ENCODE measurements at places on chromosomes 3 and 15.

DNA sequence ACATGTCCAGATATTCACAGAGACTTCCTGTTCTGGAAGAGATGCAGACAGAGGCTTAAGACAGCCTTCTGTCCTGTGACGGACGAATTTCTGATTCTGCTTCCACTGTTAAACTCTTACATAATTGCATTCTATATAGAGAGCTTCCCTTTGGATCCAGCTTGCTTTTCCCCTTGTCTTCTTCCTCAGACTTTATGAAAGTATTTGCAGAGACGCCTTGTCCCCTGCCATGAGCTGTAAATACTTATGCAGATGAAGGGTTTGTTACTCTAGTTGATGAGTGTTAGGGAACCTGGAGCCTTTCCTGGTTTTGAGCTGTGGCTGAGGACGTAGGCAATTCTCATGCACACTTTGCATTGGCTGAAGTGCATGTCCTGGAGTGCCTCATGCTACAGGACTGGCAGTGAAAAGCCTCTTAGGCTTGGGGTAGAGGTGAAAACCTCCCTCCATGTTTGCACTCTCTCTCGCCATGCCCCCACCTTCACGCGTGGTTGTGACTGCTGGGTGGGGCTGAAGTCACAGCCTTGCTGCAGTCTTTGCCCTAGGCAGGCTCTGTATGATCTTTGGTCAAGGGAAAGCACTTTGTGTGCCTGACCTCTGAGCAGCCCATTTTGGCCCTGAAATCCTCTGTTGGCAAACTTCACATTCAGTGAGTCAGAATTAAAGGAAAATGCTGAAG, 286.6 kb downstream of the PTPRG start:
- no peak for DNase-seq

DNA sequence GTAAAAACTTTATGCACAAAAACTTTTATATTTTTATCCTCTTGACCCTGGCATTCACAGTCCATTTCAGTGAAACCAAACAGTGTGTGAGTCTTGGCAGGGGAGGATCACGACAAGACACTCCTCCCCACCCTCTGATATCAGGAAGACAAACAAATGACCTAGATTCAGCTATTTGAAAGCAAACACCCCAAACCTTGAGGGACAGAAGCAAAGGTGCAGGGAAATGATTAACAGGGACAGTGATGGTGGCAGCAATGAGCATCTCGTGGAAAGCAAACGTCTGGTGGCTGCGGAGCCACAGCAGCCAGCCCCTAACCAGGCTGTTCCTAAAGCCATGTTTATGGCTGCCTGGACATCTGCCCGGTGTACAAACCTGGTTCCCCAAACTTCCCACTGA, 52.1 kb downstream of the FSIP1 start:
- no peak for DNase-seq

GRCh38 chr15:69140306-69140705, 20.1 kb upstream of the GLCE start:
- no peak for DNase-seq

GRCh38 chr3:195542316-195542697, 818 bp downstream of the PPP1R2 start:
- no peak for DNase-seq

GRCh38 chr3:120780977-120781376, 38.4 kb downstream of the GTF2E1 start:
- no peak for DNase-seq

GRCh38 chr3:186361762-186362536, at the start of gene DGKG:
Gene DGKG (minus strand): TSS chr3:186362234. CDS start chr3:186320459, 41,775 bp downstream.
- DNase-seq, result peak; percentile 73

- DNase-seq, result no peak
These were observed 199.2 kb upstream of the SLC2A2 start for GRCh38 chr3:171225708-171226107.

GRCh38 chr15:95990833-95991232, 339.7 kb upstream of the NR2F2 start:
- DNase-seq, result no peak

- DNase-seq, result no peak
These were observed 36.7 kb downstream of the SMAD3 start for GRCh38 chr15:67101911-67102598.

DNA sequence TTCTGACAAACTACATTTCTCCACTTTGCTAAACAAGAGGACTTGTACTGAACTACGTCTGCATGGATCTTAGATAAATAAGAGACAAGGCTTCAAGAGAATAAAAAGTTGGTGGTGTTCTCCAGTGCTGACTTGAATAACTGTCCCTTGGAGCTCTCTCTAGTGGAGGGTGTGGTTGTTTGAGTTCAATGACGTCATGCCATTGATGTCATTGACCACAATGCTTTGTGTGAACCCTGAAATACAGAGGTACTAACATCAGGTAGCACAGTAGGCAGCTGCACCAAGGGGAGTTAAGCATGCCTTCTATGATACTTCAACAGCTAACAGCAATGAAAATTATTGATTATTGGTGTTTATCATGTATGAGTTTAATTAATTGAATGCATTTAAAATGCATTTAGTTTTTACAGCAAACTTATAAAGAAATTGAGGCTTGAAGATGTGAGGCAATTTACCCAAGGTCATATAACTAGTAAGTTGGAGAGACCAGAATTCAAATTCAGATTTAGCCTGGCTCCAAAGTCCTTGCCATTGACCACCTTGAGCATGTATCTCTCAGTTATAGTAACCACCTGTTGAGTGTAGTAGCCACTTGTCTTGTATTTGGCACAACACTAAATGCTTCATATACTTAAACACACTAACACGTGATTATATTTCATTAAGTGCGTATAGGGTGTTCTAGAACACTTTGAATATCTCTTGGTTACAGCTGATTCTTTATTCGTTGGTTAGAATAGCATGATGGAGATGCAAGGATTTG, 126.0 kb upstream of the ANKRD28 start:
- no peak for DNase-seq

DNA sequence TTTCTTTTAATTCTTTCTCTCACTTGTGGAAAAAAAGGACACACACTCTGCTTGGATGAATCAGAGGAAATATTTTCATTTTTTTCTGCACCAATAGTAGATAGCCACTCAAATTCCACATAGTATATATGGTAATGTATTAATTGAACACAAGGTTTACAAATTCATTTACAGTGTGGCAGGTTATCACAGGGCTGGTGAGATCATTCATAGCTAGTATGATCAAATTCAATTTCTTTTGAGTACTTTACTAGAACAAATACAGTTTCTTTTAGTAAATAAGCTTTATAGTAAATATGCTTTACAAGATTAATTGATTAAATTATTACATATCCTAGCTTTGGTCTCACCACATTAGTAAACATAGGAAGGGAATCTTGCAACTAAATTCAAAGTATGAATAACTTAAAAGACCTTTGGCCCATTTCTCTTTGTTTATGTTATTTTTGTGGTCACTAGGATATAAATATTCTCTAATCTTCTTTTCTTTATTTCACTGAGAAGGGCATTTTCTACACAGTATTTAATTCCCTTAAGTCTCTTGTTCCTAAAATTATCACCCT, 40.1 kb upstream of the PARP14 start:
- DNase-seq, result no peak

DNA sequence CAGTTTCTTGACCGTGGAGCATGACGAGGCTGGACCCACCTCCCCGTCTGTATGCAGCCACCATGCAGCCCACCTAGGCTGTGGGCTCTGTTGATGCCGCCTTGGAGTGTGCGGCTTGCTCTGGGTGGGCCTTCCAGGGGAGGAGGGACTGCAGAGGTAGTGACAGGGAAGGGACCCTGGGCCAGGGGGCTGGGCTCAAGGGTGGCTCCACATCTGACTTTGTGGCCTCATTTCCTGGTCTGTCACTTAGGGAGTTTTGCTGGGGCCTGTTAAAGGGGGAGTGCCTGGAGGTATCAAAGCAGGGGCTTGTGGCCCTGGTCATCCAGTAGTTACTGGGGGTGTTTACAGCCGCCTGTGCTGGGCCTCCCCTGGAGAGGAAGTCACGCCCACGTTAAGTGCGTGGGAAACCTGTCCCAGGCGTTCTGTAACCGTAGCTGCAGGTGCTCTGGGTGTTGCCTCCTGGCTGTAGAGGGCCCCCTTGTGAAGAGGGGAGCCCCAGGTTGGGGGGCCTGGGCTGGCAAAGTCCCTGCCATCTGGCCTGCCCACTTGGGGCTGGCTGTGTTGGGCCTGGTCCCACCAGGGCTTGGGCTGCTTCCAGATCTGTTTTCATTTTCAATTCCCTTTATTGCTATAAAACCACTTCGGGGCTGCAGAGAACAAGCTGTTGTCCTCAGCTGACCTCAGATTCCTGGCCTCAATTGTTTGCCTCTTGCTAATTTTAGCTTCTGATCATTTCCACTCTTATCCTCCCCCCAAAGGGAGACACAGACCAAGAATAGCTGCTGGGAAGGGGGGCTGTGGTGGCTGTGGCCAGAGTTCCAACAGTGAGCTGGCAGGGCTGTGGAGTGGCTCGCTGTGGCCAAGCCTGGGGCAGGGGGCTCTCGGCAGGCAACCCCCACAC, 26.5 kb downstream of the KLF13 start:
- DNase-seq, result peak; percentile 29

DNA sequence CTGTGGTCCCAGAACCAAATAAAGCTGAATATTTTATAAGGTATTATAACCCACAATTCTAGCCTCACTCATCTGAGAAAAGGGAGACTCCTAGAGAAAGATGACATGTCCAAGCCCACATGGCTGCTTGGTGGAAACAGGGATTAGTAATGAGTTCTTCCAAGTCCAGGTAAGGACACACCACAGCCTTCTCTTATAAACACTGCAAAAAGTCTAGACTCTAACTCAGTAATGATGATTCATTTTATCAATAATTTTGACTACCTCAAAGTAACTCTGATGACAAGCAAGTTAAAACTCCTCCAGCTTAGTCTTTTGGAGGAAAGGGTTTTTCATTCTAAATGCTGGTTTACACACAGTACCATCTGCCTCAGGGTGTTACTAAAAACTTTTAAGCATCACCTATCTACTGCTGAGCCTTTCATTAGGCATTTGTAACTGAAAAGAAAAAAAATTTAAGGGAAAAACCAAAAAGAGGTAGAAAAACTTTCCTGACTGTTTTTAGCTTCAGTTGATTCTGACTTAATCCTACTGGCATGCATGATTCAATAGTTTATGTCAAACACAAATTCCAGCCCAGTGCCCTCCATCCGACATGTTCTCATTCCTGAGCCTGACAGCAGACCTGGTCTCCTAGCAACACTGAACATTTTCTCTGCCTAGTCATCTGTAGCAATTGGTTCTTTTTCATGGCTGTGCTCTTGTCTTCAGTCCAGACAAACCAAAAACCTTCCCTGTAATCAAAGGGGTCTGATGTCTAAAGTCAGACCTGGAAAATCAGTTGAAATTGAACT, 43.9 kb downstream of the P3H2 start:
- no peak for DNase-seq

GRCh38 chr3:52021489-52022268, 26.0 kb upstream of the RPL29 start:
- no peak for DNase-seq

GRCh38 chr3:47247131-47248064, 35.2 kb downstream of the KIF9 start:
- DNase-seq, result no peak

DNA sequence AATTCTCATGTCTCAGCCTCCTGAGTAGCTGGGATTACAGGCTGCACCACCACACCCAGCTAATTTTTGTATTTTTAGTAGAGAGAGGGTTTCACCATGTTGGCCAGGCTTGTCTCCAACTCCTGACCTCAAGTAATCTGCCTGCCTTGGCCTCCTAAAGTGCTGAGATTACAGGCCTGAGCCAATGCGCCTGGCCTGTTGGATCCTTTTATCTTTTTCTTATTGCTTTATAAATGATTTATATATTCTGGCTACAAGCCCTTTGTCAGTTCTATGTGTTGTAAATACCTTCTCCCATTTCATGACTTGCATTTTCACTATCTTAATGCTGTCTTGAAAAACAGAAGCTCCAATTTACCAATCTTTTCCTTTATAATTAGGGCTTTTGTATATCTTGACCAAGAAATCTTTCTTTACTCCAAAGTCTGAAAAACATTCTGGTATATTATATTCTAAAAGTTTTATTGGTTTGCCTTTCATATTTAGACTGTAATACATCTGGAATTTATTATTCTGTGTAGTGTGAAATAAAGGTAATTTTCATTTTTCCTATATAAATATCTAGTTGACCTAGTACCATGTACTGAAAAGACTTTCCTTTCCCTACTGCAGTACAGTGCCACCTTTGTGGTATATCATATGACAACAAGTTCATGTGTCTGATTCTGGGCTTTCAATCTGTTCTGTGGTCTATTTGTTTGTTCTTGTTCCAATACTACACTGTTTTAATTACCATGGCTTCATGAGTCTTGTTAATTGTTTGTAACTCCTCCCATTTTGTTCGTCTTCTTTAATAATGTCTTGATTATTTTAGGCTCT, 52.9 kb upstream of the RNU6-1 start:
- peak; percentile 15 for DNase-seq

- no peak for DNase-seq
These were observed 235.5 kb downstream of the CTNNB1 start for GRCh38 chr3:41434781-41435180.

- no peak for DNase-seq
These were observed 93.7 kb downstream of the ZNF280D start for GRCh38 chr15:56639631-56640030.

DNA sequence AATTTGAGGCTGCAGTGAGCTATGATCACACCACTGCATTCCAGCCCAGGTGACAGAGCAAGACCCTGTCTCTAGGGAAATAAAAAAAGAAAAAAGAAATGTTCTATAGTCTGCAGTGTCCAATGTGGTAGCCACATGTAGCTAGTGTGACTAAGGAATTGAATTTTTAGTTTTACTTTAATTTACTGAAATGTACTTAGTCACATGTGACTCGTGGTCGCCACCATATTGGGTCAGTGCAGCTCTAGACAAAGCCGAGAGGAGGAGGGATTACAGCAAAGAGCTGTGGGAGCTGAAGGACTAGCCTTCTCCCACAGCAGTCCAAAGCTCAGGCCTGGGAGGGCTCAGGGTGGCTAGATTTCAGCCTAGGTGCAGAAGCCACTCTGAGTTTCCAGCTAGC, 65.9 kb upstream of the NTRK3 start:
- no peak for DNase-seq

DNA sequence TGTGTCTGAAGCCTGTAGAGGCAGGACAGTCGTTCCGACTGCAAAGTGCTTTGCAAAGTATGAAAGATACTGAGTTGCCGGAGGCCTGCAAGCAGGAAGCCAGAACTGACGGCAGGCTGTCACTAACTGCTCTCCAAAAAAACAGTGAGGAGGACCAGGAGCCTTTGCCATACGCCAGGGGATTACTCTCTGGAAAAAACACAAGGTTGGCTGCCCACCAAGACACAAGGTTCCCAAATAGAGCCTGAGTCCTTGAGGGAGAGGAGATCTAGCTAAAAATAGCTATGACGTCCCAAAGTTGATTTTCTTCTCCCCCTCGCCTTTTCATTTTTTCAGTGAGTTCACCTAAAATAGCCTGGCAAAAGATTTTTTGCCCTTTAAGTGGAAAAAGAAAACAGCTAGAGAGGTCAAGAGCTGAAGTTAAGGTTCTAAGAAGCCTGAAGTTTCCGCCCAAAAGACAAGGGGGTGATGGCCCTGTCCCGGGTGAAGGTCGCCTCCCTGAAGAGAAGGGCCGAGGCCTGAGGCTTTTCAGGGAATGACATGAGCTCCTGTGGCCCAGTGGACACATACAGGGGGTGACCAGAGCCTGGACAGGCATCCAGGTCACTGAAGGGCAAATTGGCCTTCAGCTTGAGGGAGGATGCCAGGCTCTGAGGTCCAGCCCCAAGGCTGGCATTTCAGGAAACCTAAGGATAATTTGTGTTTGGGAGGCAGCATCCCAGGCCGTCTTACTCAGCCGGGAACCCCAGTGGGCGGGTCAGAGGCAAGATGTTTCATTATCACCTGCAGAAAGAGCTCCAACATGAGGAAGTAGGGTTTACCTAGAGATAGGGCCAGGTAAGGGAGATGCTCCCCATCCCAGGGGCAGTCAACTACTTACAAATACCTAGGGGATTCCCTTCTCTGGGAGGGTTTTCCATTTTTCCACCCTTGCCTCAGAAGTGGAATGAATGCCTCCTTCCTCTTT, 44.9 kb upstream of the DGKG start:
- DNase-seq, result no peak

Measured in common myeloid progenitor, CD34-positive (primary cell).